ENCODE measurements at places on chromosomes 2 and 18.
A peak's percentile ranks its signal among the peaks of the same experiment; 100 is the strongest.

- no peak for DNase-seq
Observed at GRCh38 chr2:237652181-237652580, 24.8 kb downstream of the LRRFIP1 start.

DNA sequence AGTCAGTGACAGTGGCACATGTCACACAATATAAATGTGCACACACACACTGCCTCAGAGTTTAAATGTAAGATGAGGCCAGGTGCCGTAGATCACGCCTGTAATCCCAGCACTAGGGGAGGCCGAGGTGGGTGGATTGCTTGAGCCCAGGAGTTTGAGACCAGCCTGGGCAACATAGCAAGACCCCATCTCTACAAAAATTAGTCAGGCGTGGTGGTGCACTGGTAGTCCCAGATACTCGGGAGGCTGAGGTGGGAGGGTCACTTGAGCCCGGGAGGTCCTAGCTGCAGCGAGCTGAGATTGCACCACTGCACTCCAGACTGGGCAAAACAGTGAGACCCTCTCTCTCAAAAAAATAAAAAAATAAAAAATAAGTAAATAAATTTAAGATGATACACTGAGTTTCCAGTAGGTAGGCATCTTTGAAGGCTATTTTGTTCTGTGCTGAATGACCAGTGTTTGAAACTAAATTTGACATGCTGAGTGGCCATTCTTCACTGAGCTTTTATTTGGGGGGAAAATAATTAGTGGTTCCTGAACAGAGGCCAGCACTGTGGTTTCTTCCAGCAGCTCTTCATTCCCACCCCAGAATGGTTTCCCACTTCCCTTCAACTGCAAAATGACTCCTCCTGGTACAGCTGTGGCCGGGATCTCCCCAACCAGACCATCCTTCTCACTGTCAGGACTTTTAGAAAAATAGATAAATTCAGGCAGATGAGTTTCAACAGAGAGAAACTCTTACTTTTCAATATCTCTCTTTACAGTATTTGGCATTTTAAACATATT lies 44.9 kb downstream of the PSMG2 start:
- no peak for DNase-seq

- DNase-seq: no peak
Observed at GRCh38 chr2:183185534-183185933, 61.3 kb downstream of the NUP35 start.

DNA sequence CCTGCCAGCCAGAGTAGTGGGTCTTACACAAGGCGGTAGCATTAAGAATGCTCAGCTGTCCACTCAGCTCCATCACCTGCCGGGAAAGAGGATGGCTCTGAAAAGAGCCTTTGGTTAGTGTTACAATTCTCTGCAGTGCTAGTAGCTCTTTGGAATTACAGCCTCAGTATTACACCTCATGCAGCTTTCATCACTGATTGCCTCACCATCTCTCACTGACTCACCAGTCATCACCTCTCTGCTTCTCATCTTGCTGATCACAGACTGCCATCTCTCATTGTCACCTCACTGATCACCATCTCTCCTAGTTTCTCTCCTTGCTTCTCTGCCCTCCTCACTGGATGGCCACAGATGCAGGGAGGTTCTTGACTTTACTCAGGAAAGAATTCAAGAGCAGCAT lies 573.5 kb upstream of the SETBP1 start:
- DNase-seq: peak; percentile 2

DNA sequence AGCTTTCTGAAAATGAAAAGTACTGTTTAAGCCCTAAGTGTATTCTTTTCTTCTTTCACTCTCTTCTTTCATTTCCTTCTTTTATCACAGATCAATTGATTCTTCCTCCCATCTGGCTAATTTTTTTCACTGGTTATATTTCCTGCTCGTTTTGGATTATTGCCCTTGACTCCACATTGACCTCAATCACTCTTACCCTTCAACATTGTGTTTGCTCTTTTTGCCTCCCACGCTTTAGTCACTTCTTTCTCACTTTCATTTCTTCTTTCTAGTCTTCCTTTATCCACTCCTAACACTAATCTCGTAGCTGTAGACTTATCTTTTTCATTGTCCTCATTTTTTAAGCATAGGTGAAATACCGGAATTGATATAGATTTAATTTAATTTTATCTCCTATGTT lies 320.3 kb upstream of the VRK2 start:
- no peak for DNase-seq

DNA sequence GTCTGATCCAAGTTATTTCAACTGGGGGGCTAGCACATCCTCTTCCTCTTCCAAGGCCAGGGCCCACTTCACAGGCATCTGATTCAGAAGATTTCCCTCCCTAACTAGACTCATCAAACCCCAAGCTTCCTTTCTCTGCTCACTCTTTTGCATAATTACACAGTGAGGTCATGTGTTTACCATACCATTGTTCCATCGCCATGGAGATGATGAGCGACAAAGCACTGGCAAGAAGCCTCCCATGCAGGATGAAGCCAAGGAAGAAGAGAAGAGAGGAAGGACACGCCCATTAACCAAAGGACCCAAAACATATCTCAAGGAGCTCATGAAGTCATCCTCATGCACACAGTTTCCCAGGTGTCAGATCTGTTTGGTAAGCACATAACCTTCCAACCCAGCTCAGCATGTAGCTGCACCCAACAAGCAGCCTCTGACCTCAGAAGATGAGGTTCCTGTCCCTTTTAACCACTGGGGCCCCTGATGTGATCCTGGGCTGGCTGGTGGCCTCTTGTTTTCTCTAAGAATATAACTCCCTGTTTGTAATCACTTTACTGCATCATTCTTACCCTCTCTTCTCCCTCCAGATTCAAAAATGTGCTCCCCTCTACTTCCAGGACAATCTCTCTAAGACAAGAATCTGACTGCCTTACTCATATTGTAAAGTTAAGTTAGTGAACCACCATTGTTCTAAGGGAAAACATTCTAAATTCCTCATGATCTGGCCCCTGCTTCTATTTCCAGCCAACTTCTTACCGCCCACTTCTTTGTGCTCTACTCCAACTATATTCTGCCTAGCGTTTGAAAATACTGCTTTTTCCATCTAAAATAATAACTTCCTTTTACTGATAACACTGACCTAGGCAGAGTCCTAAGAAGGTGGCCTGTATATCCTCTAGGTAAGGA lies 190.1 kb downstream of the TTC32 start:
- peak; percentile 96 for DNase-seq

GRCh38 chr2:176552501-176553135 lies 283.4 kb downstream of the MTX2 start:
- DNase-seq: no peak

- DNase-seq: no peak
Observed at GRCh38 chr2:96970910-96971309, 15.5 kb downstream of the FAM178B start.

Measured in NCI-H226 (cell line).